ENCODE measurements at places on chromosomes 5 and 9. TPM values are rescaled to one million over a fixed set of nuclear protein-coding genes. Genes with fewer than 3 reads are reported as not detected.

DNA sequence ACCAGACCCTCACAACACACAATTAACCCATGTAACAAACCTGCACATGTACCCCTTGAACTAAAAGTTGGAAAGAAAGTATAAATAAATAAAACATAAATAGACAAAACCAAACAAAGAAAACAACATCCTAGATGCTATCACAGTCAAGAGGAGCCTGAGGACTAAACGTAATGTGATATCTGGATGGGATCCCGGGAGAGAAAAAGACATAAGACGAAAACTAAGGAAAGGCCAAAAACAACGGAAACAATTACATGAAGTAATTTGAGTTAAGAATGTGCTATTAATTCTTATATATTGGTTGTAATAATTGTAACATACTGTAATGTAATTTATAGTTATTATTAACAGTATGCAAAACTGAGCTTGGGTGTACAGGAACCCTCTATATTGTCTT, 793.9 kb downstream of the SEMA5A start:
- no peak for DNase-seq

DNA sequence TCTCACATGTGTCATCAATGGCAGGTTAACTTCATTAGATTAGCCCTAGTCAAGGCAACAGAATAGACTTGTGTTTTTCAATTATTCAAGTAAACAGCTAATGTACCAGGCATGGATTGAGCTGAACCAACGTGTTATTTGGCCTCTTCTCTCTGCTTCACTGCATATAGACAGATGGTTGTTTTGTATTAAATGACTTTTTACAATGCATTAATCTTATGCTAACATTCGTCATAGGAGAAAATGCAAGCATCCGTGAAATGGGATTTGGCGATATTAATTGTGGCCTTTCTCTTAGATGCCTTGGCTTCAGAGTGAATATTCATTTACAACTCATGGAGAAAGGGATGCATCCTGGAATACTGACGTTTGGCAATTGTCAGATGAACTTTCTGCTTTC, 208.0 kb downstream of the KCTD16 start:
- DNase-seq: no peak

- peak; percentile 65 for DNase-seq
Observed at GRCh38 chr9:128005923-128006322, 25.1 kb upstream of the EEIG1 start.

Gene KIAA0825
- total RNA-seq: 7.3 TPM

Gene GABRA6
- total RNA-seq: not detected

DNA sequence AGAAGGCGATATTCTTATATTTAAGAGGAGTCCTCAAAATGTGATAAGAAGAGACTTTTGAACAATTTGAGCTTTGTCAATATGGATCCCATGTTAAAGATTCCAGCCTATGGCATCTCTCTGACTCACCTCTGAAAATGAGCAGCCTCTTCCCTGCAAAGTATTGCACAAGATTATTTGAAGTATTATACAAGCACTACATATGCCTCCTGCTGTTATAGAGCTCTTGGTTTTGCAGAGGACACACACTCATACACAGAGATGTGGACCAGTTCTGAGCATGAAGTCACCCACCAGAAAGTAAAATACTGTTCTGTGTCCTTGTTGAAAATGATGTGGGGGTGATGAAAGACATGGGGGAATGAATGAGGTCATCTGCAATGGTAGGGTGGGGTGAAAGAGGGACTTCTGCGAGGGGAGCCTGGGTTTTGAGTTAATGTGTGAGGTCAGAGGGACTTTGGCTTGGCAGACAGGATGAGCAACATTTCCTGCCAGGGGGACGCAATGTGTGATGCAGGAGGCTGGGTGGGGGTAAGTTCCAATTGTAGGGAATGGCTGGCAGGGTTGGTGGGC, 25.8 kb downstream of the FBXL7 start:
- DNase-seq: no peak

DNA sequence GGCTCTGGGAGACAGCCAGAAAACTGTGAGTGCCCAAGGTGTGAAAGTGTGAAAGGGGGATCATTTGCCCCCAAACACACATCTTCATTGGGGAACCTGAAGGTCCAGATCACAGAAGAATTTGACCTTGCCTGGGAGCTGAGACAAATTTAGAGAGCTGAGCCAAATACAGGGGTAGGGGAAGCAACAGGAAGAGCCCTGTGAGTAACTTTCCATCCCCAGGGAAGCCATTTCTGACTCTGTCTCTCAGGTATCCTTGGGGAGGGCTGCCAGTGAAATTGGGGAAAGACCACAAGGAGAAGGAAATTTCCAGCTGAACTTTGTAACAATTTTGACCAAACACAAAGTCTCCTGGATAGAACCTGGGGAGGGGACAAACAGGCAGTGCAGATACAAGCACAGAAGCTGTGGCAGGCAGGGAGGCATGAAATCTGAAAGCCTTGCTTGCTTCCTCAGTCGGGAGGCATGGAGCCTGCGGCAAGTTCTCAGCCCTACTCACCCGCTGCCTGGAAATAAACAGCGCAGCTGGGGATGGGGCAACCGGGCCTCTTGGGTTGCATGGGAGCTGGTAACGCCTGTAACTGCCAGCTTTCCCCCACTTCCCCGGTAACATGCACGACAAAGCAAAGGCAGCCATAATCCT, 31.5 kb upstream of the ZCCHC9 start:
- DNase-seq: peak; percentile 15

- DNase-seq: no peak
Observed at GRCh38 chr9:134940236-134941208, 22.8 kb upstream of the FCN1 start.

Measured in upper lobe of left lung (tissue), 6 donors.